Activated CD4-positive, CD25-positive, alpha-beta regulatory T cell treated with anti-CD3 and anti-CD28 coated beads, Interleukin-2, amount 50 U/mL, for 72 hours (primary cell): ENCODE measurements at places on chromosomes 12 and 14.

- DNase-seq = no peak
Measured at GRCh38 chr14:61607570-61608244, 87.6 kb upstream of the HIF1A start.

DNA sequence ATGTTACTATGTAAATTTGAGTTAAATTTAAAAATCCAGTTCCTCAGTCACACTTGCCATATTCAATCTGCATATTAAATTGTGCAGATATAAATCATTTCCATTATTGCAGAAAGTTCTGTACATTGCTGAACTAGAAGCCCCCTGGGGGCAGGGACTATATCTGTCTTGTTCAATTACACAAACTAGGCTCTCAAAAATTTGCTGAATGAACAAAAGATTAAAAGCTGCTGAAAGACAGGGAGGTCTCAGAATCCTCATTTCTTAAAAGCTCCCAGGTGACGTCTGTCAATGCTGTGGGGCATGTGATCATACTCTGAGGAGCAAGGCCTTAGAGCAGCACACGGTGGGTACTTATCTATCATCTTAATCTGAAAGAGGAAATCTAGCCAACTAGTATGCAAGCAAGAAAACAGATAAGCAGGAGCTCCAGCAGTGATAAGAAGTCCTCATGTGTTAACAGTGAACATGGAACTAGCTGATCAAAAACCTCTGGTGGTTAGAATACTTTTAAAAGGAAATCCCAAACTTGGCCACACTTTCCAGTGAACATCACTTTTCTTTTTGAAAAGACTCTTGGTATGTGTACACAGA is 60.5 kb downstream of the APPL2 start:
- DNase-seq = no peak

GRCh38 chr14:105168496-105168978 is at the start of gene JAG2:
Gene JAG2 (minus strand): TSS chr14:105168776. CDS start chr14:105168420, 356 bp downstream.
- DNase-seq = no peak

GRCh38 chr14:70924521-70924920 is 17.3 kb downstream of the PCNX1 start:
- DNase-seq = no peak

GRCh38 chr12:24470050-24470449 is 478.9 kb downstream of the BCAT1 start:
- no peak for DNase-seq

- no peak for DNase-seq
Measured at GRCh38 chr12:49655595-49656236, 32.4 kb downstream of the PRPF40B start.
